ENCODE measurements at places on chromosomes 1 and 21.

DNA sequence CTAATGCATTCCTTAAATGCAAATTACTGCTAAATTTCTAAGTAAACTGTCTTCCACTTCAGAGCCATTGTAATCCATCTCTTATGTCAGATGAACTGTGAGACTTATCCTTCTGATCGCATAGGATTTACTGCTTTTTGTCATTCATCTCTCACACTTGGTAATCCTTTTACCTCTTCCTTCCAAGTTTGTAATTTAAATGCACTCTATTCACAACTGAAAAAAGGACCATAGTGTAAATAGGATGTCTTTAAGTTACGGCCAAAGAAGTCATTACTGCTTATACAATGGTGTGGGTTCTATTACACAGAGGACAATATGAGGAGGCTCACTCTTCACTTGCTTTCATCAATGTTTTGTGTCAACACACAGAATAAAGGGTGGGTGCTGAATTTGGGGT is 393.3 kb downstream of the PTBP2 start:
- DNase-seq = no peak

DNA sequence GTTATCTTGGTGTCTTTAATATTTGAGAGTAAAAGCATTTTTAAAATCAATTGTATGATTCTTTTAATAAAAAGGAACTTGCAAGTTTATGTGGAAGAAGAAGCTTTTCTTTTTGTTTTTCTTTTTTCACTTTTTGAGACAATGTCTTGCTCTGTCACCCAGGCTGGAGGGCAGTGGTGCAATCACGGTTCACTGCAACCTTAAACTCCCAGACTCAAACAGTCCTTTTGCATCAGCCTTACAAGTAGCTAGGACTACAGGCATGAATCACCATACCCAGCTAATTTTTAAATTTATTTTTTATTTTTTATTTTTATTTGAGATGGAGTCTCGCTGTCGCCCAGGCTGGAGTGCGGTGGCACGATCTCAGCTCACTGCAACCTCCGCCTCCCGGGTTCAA is 34.1 kb downstream of the CMPK1 start:
- DNase-seq = no peak

DNA sequence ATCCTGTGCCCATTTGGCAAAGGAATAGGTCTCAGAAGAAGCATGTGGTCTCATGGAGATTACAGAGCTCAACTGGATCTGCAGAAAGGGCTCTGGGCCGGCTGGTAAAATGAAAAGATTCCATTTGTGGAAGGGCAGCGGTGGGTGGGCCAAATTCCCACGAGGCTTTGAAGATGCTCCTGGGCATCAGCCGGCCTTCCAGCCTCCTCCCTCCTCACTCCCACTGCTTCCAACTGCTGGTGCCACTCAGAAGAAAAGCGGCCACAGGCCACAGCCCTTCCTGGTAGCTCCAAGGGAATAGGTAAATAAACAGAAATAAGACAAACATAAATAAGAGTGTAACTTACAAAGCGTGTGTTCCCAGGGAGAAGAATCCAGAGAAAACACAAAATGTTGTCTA is 136.3 kb upstream of the SLC44A3 start:
- DNase-seq = no peak

DNA sequence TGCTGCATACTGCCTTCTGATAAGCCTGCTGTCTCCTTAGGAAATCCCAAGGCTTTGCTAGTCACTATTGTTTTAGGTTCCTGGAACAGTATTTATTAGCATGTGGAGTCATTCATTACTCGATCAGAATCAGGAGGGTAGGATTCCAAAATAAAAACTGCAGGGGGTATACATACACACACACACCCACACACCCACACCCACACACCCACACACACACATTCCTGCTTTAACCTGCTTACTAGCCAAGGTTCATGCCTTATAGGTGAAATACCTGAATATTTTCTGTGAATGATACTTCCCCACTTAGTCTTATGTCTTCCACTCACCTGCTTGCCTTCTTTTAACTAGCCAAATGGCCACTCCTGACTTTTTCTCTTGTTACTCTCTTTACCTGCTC is 325.1 kb downstream of the ADGRL2 start:
- DNase-seq = no peak

GRCh38 chr1:217138173-217138765 is 415.0 kb upstream of the ESRRG start:
- no peak for DNase-seq

DNA sequence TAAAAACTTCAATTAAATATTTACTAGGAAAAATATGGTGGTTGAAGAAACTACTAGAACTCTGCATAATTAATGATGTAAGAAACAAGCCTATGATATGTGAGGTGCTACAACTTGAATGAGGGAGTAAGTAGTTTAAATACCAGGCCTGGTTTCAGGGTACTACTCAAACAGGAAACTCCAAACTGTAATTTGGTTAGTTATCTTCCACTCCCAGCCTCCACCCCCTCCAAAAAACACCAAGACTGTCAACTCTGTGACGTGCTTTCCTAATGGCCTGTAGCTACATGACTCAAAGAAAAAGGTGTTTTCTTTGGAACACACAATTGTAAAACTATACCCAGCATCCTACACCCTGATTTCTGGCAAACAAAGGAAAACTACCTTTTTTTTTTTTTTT is 55.9 kb upstream of the RCC1 start:
- DNase-seq = no peak

DNA sequence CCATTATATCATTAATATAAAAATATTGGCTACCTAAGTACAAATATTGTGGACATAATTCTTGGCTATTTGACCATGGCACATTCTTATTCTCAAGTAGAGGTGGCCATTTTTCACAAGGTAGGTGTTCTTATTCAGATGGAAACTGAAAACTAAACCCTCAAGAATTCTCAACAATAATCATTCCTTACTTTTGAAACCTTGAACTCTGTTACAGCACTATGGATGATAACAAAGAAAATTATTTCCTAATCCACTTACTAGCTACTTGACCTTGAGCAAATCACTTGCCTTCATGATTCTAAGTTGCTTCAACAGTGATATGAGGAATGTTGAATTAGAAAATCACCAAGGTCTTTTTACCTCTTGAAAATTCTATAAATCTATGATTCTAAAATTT is 482.2 kb downstream of the PTPRC start:
- DNase-seq = no peak

GRCh38 chr1:167200272-167200671 is 20.4 kb upstream of the POU2F1 start:
- DNase-seq = no peak

DNA sequence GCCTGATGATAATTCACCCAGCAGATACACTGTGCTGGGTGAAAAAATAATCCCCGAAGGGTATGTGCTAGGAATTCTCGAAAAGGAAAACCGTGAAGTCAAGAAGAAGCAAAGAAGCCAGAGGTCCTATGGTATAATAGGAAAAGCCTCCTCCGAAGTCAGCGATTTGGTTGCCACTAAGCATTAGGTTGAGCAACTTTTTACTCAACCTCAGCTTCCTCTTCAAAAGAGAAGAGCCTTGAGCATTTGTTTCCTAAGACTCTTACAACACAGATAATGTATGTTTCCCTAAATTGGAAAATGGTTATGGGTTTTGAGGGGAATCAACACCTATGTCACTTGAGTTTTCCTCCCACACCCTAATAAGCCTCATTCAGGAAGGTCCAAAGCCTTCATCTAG is 21.3 kb upstream of the MNDA start:
- DNase-seq = no peak

DNA sequence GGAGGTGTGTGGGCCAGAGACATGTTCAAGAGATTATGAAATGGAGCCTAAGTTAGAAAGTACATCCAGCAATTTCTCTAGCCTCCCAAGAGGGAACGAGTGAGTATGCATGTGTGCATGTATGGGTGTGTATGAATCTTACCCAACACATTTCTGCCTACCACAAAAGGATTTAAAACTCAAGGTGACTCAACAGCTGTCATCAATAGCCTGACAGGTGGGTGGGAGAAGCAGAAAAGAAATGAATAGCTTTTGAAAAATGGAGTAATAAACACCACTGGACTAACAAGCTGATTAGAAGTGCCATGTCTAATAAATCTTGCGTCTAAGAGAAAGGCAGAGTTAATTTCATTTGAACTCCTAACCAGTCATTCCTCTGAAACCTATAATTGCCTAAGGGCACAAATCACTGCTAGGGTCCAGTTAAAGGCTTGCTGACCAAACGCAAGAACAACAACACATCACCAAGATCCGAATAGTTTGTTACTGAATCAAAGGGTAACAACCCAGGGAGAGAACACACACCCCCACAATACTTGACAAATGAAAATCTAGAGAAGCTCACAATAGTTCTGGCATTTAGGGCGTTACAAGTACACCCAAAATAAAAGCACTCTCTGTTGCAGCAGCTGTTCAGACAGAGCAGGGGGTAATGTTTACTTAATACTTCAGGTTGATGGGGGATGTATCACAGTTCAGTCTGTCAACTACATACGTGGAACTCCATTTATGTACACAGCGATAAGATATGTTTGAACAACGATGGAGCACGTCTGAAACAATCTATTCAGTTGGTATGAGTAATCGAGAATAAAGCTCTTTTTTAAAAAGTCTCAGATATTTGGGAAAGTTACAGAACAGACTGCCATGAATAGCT is 1.4 kb downstream of the KIAA0319L start:
- no peak for DNase-seq

GRCh38 chr21:29212446-29212845 is 82.0 kb downstream of the MAP3K7CL start:
- DNase-seq = no peak

DNA sequence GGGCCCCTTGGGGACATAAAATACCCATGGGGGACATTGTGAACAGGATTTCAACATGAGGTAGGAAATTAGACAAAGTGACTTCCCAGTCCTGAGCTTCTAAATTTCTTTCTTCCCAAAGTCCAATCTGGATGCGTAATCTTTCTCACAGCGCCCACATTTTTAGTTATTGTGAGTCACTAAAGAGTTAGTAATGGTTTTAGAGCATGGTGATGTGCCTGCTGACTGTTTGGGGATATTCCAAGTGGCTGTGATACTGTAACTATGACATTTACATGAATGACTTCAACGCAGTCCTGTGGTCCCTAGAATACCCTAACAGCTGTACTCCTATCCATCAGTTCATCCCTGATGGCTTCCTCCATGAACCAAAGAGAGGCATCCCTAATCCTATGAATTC is 224.0 kb upstream of the COA6 start:
- DNase-seq = no peak

- DNase-seq = no peak
Observed at GRCh38 chr1:41646186-41646585, 161.7 kb upstream of the EDN2 start.

DNA sequence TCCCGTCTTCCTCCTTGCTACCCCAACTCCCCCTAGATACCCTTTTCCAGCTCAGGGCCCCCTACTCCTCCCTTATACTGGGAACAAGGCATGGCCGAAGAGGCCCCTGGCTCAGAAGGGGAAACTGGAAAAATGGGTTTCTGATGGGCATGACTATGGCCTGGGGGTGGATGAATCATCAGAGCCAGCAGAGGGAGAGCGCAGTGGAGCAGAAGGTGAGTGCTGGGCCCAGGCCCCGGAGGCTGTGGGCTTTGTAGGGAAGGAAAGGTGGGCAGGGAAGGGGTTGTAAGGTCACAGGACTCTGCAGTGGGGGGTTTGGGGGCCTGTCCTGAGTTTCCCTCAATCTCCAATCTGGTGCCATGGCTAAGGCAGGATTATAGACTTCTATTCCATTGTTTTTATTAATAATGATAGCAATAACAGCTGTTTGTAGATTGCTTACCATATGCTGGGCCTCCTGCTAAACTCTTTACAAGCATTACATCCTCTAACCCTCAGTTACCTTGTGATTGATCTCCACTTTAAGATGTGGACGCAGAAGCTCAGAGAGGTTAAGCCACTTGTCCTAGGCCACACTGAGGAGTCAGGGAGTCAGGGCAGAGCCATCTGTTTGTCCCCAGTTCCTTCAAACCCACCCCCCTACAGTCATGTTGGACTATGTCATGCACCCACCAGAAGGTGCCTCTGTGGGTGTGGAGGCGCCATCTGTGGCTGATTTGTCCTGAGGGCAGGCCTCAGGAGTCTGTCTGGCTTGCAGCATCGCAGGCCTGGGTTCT is 36.2 kb upstream of the ZNF362 start:
- DNase-seq = no peak

DNA sequence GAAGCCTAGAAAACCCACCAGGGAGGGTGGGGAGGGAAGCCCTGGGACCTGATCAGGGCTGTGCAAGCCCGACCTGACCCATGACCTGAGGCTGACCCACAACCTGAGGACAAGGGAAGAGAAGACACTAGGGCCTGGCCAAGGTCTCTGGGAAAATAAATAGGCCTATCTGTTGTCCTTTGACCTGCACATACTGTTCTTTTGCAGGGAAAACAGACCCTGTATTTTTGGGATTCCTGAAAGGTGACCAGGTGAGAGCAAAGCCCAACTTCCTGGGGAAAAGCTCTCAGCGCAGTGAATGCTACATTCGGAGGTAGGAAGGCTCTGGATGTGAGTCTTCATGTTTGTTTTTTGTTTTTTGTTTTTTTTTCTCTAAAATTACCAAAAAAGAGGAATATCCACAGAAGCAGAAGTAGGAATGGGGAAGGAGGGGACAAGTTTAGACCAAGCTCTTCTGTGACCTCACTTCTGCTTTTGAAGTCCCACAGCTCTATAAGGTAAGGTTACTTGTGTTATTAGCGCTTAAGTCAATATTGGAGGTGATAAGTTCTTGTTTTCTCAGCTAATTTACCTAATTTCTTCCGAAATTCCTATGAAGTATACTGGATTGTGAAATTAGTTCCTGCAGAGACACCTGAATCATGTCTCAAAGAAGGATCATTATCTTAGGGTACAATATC is 26.2 kb upstream of the LYST start:
- no peak for DNase-seq

- DNase-seq = no peak
Observed at GRCh38 chr1:92511541-92511940, 24.8 kb upstream of the GFI1 start.

DNA sequence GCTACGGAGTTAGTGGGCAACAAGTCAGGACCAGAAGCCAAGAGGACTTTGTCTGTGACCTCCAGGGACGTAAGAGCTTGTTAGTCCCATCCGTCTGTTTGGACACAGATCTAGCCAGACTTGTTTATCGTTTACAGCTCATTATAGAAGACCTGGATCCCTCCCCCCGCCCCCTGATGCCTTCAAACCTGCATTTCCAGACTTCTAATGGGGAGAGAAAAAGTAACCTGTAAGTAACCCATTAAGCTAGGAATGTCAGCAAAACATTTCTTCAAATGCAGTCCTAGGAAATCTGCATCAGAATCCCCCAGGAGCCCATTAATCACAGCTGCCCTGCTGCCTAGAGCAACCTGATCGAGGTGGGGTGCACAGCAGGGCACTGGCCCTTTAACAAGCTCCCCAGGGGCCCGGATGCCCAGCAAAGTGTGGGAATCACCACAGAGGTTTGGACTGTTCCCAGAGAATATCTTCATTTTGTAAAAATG is 1.4 kb upstream of the MAD2L2 start:
- DNase-seq = no peak

- no peak for DNase-seq
Observed at GRCh38 chr1:179082999-179083335, 1.1 kb downstream of the TOR3A start.

GRCh38 chr1:172616195-172616594 is 42.7 kb upstream of the FASLG start:
- no peak for DNase-seq

GRCh38 chr1:10509809-10510509 is 35.2 kb downstream of the PEX14 start:
- DNase-seq = no peak

GRCh38 chr1:89089962-89090361 is 25.0 kb upstream of the GBP1 start:
- no peak for DNase-seq

Measured in T47D (cell line).